ENCODE measurements at places on chromosomes 13 and 19. TPM values are rescaled to one million over a fixed set of nuclear protein-coding genes. Genes with fewer than 3 reads are reported as not detected.

DNA sequence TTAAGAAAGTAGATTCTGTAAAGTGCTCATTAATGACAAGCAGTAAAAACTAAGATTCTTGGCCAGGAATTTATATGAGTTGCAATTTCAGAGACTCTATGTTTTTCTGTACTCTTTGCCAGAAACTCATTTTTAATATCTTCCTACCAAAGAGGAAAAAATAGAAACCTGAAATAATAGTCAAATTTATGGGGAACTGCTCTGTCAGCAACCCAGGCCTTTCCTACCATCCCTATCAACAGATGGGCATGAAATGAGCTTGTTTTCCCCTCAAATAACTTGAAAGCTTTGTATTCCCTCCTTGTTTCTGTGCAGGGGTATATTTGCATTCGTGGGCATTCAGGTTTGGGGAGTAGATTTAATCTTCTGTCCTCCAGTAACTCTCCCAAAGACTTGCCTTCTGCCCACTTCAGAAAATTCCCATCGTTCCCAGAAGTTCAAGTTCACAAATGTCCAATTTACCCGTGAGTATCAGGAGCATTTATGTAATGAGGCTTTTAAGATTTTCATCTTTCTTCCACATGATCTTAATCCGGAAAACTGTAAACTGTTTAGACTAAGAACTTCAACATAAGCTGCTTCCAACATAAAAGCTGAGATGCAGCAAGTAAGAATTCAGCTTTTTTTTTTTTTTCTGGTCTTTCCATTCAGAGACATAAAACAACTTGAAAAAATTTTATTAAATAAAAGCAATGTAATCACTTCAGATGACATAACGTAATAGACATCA is 363.1 kb downstream of the EFNB2 start:
- no peak for DNase-seq

DNA sequence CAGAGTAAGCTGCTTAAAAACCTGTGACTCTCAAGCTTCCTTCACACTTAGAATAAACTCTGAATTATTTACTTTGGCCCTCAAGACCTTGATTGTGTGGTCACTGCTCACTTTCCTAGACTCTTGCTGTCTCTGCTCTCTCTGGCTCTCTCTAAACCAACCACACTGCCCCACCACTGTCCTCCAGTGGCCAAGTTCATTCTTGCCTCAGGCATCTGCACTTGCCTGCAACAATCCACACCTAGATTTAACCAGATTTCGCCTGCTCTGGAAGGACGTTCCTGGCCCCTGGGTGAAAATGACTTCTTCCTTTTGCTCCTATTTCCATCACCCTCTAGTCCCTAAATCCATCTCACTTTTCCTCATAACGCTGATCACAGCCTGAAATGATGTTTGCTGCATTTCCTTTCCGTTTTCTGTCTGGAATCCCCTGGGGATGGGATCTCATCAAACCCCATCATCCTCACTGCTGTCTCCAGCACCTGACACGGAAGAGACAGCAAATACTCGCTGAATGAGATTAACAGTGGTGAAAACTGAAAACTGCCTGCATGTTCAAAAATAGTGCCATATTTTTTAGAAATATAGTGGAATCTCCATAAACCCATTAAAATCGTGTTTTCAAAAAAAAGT is 232.6 kb downstream of the UQCRFS1 start:
- no peak for DNase-seq

DNA sequence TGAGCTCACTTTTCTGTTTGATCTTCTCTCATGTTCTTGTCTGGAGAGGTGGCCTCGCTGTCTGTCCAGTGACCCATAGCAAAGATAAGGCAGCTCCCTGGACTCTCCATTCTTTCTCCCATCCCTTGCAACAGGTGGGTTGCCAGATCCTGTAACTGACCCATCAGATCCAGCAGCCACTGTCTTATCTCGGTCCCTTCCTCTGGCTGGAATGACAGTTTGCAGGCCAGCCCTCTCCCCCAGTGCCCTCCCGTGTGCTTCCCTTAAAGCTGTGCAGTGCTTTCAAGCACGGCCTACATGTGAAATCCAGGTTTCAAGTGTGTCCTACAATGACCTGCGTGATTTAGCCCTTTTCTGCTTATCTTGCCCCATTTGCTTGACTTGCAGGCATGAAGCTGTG is 3.7 kb downstream of the GTF3A start:
- DNase-seq = no peak

- peak; percentile 77 for DNase-seq
Observed at GRCh38 chr13:99228737-99229691, 28.4 kb downstream of the UBAC2 start.

DNA sequence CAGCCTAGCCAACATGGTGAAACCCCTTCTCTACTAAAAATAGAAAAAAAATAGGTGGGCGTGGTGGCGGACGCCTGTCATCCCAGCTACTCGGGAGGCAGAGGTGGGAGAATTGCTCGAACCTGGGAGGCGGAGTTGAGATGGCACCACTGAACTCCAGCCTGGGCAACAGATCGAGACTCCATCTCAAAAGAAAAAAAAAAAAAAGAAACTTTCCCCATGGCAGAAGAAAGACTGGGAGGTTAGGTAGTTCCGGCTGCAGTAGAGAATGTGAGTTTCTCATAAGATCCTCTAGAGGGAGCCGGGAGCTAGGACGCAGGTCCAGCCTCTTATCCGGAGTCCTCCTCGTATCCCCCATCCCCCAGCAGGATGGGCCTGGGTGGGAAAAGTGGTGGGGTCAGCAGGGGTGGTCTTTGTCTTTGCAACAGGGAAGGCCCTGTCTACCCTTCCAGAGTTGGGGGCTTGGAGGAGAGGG is 13.2 kb upstream of the CREB3L3 start:
- DNase-seq = no peak

DNA sequence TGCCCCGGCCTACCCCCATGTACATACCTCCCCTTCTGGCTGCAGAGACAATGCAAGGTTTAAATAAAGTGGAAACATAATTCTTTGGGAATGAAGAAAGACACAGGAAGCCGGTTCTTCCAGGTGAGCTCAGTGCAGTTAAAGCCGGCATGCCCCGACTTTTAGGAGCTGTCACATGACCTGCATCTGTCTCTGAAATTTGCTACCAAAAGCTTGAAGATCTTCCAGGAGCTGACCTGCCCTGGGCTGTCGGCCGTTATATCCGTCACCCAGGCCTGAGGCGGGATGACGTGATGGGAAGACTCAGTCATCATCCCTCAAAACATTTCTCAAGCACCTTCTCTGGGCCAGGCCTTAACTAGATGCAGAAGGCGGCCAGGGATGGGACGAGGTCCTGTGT is 10.3 kb downstream of the RAB8A start:
- DNase-seq = no peak

DNA sequence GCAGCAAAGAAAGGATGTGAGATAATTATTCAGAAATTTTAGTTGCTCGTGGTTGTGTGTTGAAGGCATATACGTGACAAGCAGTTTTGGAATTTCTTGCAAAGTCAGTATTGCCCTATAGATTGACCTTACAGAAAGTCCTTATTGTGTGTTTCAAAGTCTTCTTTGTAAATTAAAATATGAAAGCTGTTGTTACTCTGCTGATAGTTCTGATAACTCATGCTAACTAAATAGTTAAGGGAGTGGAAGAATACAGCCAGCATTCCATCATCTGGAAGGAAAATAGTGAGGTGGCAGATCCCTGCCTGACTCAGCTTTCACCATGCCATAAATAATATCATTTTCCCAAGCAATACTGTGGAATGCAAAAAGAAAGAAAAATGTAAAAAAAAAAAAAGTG is 27.2 kb downstream of the WASF3 start:
- DNase-seq = no peak

GRCh38 chr13:74132776-74133656 is 1.2 kb downstream of the KLF12 start:
- no peak for DNase-seq

- DNase-seq = no peak
Observed at GRCh38 chr13:113373811-113374485, 10.0 kb upstream of the GRTP1 start.

DNA sequence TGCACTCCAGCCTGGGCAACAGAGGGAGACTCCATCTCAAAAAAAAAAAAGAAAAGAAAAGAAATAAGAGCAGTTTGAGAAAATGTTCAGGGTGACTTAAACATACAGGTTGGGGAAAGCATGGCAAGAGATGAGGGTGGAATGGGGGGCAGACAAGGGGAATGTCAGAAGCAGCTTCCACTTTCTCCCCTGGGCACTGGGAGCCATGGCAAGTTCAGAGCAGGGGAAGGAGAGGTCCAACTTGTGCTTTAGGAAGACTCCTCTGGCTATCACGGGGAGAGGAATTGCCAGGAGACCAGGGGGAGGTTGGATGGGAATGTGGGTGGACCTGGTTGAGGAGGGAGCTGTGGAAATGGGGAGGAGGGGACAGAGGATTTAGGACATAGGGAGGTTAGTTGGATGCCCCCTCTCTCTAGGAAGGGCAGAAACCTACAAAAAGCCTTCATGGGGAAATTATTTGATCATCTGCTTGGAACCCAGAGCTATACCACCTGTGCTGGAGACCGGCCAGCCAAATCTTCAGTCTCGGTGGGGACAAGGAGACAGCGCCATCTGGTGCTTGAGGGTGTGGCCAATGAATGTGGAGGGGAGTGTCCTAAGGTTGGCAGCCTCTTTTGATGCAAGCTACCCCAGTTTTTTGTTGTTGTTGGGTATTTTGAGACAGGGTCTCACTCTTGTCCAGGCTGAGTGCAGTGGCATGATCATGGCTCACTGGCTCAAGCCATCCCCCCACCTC is 7.3 kb upstream of the STRN4 start:
- DNase-seq = peak; percentile 61

GRCh38 chr19:5703819-5704818 is 14.0 kb downstream of the RPL36 start:
- no peak for DNase-seq

GRCh38 chr19:1163283-1163933 is 10.7 kb downstream of the SBNO2 start:
- DNase-seq = no peak

DNA sequence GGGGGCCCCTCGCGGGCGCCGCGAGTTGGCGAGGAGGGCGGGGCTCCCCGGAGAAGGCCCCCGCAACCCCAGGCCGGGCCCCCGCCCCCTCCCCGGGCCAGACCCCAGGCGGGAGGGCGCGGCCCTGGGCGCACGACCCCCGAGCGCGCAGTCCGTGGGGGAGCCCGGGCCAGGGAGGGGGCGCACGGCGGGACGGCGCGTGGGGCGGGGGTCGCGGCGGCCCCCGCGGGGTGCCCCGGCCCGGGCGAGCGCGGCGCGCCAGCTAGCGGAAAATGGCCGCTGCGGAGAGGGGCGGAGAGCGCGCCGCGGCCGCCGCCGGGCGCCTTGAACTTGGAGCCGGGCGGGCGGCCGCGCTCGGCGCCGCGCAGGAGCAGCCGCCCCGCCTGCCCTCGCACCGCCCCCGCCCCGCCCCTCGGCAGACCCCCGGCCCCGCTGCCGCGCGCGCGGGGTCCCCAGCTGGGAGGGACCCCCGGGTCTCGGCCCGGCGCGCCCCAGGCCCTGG is 6.4 kb upstream of the NFIC start:
- DNase-seq = no peak

DNA sequence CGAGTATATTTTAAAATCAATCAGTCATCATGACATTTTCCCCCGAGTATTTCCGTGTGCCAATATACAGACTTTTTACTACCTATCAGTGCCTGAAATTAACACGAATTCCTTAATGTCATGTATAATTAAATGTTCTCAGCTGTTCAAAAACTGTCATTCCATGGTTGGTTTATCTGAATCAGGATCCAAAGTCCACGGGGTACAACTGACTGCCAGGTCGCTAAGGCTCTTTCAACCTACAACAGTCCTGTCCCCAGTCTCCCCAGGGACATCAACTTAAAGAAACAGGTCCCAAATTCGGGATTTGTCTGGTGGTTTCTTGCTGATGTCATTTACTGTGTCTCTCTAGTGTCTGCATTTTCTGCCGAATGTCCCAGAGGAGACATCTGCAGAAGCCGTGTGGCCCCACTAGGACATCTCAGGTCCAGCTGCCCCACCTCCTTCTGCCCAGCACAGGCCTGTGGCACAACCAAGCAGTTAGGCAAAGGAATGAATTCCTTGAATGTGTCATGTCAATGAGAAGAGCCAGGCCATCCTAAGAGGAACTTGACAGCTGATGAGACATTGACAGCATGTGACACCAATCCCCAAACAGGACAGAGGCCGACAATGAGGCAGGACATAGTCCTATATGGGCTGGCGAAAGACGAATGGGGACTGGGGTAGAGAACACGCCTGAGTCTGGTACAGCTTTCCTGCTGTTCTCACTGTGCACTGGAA is 109.5 kb downstream of the STK24 start:
- no peak for DNase-seq

DNA sequence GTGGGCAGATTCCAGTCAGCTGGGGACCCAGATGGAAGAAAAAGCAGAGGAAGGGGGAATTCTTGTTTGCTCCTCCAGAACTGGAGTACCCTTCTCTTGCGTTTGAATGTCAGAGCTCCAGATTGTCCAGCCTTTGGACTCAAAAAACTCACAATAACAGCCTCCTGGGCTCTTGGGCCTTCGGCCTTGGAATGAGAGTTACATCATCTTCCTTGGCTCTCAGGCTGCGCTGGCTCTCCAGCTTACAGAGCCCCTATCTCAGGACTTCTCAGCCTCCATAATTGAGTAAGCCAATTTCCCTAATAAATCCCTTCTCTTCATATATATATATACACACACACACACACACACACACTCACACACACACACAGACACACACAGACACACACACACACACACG is 1215.7 kb upstream of the SLC10A2 start:
- no peak for DNase-seq

- no peak for DNase-seq
Observed at GRCh38 chr13:109656206-109656605, 130.2 kb downstream of the IRS2 start.

DNA sequence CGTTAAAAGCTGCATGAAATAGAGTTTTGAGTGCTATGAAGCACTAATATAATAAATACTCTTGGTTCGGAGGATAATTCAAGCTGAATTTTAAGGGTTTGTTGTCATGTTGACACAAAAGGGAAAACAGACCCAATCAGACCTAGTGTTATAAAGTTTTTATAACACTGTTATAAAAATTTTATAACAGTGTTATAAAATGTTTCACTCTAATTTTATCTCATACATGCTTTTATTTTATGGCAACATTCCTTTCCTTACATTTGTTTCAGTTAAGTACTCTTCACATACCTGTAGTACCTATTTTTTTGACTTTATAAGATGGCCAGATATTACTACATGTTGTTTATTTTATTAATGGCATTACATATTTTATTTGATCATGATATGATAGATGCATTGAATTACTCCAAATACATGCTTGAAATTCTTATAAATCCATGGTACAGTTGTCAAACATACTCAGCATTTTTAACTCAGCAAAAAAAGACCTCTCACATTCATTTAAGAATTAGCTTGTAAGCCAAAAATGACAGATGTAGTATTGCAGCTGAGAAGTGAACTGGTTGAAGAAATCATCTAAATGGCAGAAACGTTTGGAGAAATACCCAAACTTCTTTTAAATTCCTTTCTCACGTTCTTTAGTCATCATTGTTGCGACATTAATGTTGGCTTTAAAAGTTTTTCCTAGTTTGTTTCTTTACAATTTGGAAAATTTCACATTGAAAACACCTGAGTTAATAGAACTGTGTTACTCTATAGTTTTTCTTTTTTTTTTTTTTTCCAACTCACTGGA is 104.5 kb downstream of the PIBF1 start:
- no peak for DNase-seq

- no peak for DNase-seq
Observed at GRCh38 chr19:19399733-19400433, 5.6 kb upstream of the GATAD2A start.

Gene ZNF112
- total RNA-seq = not detected

Gene SLC1A6
- total RNA-seq = not detected

Gene EPN1
- 40.7 TPM for total RNA-seq

Gene NLRP7
- total RNA-seq = 1.1 TPM

Gene SPC24
- total RNA-seq = 48.3 TPM

Gene OR7D2
- not detected for total RNA-seq

Gene WDR88
- total RNA-seq = not detected

Gene SBNO2
- 204 TPM for total RNA-seq

Gene ZNF211
- total RNA-seq = 9.9 TPM

Gene ZNF486
- total RNA-seq = 7.8 TPM
